Cardiac atrium fibroblast (primary cell): ENCODE measurements at places on chromosomes 1 and 21. TPM values are rescaled to one million over a fixed set of nuclear protein-coding genes. Genes with fewer than 3 reads are reported as not detected.

Gene DFFA
- 22.0 and 23.0 TPM in 2 replicates for total RNA-seq

Gene KCNT2
- 17.5 and 35.5 TPM in 2 replicates for total RNA-seq

Gene HEYL
- total RNA-seq: 2.5 and 8.6 TPM in 2 replicates

Gene SLFNL1
- total RNA-seq: 0.16 and 0.90 TPM in 2 replicates

Gene AMY1C
- not detected in 2 replicates for total RNA-seq

Gene ITLN1
- total RNA-seq: 0.65 and 1.8 TPM in 2 replicates
